ENCODE measurements at places on chromosomes 3 and 15.

GRCh38 chr3:18223974-18224373 lies 201.2 kb downstream of the SATB1 start:
- no peak for DNase-seq

GRCh38 chr3:105608623-105609022 lies 241.9 kb downstream of the ALCAM start:
- no peak for DNase-seq

DNA sequence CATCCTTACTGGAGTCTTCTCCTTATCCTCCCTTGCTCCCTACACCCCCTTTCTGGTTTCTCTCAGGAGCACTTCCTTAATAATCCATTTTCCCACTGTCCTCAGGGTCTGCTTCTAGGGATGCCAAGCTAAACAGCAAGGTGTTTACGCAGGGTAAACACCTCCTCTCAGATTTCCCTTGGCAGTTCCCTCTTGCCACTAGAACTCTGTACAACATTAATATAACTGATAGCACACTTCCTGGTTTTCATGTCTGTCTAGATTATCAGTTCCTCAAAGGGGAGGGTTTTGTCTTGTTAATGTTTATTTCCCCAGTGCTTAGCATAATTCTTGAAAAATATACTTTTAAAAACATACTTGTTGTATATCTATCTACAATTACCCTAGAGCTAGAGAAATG lies 118.0 kb upstream of the SLC24A5 start:
- no peak for DNase-seq

DNA sequence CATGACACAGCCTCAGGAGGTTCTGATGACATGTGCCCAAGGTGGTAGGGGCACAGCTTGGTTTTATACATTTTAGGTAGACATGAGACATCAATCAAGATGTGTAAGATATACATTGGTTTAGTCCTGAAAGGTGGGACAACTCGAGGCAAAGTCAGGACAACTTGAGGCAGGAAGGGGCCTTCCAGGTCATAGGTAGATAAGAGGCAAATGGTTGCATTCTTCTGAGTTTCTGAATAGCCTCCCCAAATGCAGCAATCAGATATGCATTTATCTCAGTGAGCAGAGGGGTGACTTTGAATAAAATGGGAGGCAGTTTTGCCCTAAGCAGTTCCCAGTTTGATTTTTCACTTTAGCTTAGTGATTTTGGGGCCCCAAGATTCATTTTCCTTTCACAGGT lies 91.6 kb downstream of the CHCHD4 start:
- no peak for DNase-seq

GRCh38 chr3:134797057-134797740 lies 2.1 kb downstream of the EPHB1 start:
- no peak for DNase-seq

- DNase-seq: no peak
These were observed 286.9 kb upstream of the TBL1XR1 start for GRCh38 chr3:177484206-177484605.

DNA sequence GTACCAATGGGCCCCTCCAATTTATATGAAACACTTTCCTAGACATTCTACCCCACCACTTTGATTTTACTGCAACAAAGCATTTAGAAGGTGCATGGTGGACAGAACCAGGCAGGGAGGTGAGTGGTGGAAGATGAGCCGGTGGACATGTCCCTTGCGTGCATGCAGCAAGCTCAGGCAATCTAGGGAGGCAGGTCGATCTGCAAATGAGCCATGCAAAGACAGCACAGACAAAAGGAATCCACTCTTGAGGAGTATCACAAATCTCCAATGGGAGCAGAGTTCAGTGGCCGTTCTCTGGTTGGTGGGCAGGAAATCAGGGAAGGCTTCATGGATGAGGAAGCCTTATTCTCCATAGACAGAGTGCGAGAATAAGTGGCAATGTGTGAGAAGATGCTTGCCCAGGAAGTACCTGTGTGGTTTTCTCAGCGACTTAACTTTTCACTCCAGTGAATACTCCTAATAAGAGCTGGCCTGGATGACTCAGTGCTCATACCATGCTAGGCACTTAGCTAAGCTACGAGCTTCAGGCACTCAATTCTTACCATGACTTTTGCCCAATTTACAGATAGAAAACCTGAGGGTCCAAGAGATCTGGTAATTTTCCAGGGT lies 152.5 kb downstream of the FOXP1 start:
- no peak for DNase-seq

GRCh38 chr15:96747291-96747690 lies 416.8 kb downstream of the NR2F2 start:
- DNase-seq: no peak

- DNase-seq: no peak
These were observed 52.9 kb downstream of the WDR76 start for GRCh38 chr15:43879386-43880355.

Data from GM04503 (cell line).